ENCODE measurements at places on chromosomes 5 and 9. TPM values are rescaled to one million over a fixed set of nuclear protein-coding genes. Genes with fewer than 3 reads are reported as not detected.

DNA sequence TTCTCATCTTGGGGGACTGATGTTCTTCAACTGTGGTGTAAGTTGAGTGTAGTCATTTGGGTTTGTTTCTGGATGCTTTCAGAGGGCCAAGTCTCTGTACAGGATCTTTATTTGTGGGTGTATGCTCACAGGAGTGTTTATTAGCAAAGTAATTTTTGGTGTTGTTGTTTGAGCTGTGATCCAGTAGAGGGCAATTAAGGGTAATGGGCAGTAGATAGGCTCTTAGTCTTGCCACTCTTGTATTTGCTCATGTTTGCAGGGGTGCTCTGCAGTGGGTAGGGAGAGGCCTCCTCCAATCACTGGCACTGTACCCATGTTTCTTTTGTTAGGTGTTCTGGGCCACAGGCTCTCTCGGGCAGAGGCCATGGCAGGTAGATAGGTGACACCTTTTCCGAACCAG lies 45.9 kb upstream of the ITGA2 start:
- no peak for DNase-seq

GRCh38 chr9:79630521-79631403 lies 59.0 kb downstream of the TLE4 start:
- no peak for DNase-seq

- DNase-seq = no peak
These were observed 17.6 kb downstream of the PDGFRB start for GRCh38 chr5:150137997-150138396.

DNA sequence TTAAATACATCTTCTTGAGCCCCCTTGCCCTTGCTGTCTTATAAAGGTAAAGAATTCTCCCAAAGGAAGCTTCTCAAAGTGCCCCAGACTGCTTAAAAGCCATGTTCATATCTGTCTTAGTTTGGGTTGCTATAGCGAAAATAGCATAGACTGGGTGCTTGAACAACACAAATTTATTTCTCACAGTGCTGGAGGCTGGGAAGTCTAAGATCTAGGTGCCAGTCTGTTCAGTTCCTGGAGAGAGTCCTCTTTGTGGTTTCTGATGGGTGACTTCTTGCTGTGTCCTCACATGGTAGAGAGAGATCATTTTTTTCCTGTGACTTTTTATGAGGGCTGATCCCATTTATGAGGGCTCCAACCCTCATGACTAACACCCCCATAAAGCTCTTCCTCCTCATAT lies 486.7 kb upstream of the ADAMTS16 start:
- no peak for DNase-seq

- DNase-seq = no peak
These were observed 209.2 kb downstream of the ENC1 start for GRCh38 chr5:74431290-74431669.

- no peak for DNase-seq
These were observed 82.7 kb downstream of the NR6A1 start for GRCh38 chr9:124688238-124688904.

GRCh38 chr5:109351988-109352864 lies 57.5 kb downstream of the PJA2 start:
- DNase-seq = no peak

DNA sequence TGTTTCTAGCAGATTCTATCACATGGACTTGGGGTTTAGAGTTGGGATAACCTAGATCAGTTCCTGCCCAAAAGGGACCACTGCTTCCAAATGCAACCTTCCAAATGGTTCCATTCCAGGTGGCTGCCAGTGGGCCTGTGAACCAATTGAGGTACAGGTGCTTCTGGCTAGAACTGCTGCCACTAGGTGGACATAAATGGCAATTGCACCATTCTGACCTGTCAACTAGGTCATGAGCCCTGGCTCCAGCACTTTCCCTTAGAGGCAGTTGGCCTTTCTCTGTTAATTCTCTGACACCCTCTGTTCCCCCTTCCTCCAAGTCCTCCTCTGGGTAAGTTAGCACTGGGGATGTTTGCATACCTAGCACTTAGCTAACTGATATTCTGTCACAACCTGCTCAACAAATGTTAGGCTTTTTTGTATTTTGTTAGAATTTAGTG lies 16.6 kb upstream of the HEMGN start:
- peak; percentile 47 for DNase-seq

DNA sequence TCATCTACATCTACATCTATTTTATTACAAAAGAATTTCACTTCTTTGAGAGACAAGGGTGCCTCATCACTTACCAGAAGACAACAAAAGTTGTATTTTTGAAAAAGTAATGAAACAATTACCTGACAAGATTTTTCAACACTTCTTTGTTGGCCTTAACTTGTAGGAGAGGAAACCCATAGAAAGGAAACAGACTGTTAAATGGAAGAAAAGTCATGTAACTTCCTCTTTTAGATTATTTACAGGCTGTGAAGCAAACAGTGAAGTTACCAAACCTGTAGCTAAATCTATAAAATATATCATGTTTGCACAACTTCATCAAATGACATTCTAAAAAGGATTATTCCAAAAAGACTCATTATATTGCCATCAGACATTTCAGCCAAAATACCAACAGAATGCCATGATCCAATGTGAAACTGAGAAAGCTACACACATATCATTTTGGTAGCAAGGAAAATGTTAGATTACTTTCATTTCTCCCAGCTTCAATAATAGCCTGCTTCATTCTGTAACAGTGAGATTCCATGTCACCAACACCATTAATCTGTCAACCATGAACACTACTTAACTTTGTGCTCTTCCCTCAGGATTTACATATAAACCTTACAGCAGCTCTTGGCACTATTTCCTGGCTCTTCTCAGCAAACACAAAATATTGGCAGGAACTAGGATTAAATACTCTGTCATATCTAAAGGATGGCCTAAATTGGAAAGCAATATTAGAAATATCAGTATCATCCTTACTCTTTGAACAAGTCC lies 122.5 kb downstream of the MCTP1 start:
- DNase-seq = no peak

- DNase-seq = no peak
These were observed 104.3 kb downstream of the NFIB start for GRCh38 chr9:14209399-14210345.

DNA sequence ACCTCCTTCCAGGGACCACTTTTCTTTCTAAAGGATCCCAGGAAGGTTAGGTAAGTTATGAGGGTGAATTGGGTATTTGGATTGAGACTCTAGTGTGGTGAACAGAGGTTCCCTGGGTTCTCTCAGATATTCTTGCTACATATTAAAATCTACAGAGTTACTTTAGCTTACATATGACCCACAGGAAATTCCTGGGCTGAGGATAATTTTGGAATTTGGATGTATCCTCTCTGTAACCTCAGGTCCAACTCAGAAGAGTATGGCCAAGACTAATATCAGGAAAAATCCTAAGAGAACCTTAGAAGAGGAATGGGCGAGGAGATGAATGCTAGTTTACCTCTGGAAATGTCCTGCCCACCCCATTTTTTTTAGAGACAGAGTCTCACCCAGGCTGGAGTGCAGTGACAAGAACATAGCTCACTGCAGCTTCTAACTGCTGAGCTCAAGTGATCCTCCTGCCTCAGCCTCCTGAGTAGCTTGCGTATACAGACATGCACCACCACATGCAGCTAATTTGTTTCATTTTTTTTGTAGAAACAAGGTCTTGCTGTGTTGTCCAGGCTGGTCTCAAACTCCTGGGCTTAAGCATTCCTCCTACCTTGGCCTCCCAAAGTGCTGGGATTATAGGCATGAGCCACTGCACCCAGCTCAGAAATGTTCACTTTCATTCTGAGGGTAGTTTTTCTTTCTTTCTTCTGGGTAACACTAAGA lies 196.4 kb downstream of the ARHGEF28 start:
- no peak for DNase-seq

- no peak for DNase-seq
These were observed 74.7 kb upstream of the SPIN1 start for GRCh38 chr9:88313364-88314220.

DNA sequence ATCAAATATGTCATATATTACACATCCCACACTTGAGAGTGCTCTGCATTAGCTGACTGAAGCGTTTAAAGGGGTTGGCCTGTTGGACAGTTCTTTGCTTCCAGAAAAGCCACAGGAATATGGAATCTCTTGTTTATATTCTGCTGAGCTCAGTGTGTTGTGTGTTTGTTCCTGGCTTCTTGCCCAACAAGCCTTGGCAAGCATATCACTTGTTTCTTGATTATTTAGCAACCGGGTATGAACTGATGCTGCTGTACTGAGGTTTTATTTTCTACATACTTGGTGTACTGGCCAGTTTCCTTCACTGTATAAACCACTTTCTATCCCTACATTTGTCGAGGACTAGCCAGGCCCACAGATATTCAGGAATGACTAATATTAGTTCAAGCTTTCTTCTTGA lies 378.9 kb downstream of the KCTD16 start:
- no peak for DNase-seq

- no peak for DNase-seq
These were observed 277.2 kb upstream of the NR4A3 start for GRCh38 chr9:99544526-99544925.

GRCh38 chr9:4035777-4036176 lies 264.1 kb downstream of the GLIS3 start:
- no peak for DNase-seq

DNA sequence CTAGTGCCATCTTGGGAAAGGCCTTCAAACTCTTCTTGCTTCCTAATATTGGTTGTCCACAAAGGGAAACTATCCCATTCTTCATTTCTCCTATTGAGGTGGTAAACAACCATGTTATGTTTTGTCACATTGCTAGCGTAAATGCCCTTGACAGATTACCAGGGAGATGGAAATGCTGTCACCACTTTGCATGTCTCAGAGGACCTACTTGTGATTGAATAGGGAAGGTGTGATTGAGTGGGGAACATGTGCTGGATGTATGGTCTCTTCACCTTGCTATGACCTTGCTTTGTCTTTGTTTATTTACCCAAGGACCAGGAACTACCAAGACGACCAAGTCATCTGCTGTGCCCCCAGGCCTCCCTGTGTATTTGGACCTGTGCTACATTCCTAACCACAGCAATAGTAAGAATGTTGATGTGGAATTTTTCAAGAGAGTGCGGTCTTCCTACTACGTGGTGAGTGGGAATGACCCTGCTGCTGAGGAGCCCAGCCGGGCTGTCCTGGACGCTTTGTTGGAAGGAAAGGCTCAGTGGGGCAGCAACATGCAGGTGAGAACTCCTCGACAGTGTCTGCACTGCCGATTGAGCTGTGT lies 96.1 kb downstream of the MAP1B start:
- no peak for DNase-seq

DNA sequence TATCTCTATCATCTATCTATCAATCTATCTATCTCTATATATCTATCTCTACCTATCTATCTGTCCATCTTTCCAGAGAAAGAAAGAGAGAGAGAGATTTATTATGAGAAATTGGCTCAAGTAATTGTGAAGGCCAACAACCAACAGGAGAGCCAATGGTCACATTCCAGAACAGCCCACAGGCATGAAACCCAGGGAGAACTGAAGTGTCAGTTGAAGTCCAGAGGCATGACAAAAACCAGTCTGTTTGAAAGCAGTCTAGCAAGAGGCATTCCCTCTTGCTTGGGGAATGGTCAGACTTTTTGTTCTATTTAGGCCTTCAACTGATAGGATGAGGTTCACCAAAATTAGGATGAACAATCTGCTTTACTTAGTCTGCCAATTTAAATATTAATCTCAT lies 87.6 kb upstream of the PLCXD3 start:
- no peak for DNase-seq

DNA sequence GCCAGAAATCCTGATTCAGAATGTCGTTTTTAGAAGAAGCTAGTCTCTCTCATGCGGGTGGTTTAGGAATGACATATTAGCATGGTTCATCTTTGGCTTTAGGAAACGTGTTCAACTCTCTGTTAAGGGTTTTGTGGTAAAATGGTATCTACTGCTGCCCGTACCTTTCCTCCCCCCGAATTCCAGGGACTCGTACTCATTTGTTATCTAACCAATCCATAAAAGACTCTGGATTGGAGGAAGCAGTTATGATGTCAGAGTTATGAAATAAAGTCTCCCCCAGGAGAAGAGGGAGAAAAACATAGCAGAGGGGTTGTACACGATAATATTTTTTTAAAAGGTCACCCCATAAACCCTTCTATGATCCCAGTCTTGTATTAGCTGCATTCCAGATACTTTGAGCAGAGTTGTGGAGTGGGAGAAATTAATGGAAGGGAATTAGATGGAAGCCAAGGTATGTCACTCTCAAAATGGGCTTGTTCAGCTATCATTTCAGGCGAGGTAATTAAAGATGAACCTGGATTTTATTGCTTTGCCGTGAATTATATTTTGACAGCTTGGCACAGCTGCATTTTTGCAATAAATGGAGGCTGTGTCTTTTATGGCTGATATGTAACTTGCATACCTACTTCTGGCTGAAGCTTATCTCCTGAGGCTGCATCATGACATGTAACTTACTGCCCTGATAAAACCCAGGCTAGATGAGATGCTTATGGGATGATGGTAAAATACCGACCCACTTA lies 31.3 kb downstream of the RAI14 start:
- no peak for DNase-seq

- no peak for DNase-seq
These were observed 295.9 kb downstream of the AGTPBP1 start for GRCh38 chr9:85445887-85446286.

GRCh38 chr5:88691945-88692868 lies 190.8 kb downstream of the MEF2C start:
- DNase-seq = no peak

- DNase-seq = no peak
These were observed 15.8 kb downstream of the MCIDAS start for GRCh38 chr5:55211184-55211874.

- DNase-seq = no peak
These were observed 12.1 kb downstream of the PROP1 start for GRCh38 chr5:177983763-177984583.

DNA sequence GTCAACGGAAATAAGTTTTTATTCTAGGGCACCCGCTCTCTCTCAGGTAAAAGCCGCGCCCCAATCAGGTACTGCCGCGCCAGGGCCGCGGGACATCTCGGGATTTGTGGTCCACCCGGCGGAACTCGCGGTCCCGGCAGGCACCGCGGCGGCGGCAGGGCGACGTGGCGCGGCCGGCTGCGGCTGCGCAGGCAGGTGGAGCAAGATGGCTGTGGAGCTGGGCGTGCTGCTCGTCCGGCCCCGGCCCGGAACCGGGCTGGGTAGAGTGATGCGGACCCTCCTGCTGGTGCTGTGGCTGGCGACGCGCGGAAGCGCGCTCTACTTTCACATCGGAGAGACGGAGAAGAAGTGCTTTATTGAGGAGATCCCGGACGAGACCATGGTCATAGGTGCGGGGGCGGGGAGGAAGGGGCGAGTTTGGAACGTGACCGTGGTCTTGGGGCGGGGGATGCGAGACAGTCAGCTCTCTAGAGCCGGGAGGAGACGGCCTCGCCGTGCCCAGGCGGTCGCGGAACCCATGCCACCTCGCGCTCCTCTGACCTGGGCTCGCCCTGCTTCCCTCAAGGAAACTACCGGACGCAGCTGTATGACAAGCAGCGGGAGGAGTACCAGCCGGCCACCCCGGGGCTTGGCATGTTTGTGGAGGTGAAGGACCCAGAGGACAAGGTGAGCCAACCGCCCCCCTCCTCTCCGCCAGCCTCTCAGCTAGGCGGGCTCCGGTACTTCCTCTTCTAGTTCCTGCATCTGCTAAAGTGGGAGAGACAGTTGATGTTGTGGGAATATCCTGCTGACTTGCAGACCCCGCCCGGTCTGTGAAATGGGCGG lies at the start of gene TMED9:
TMED9 (plus strand) TSS at position 194 of the 825 bp plus-strand sequence; CDS start at position 206, 12 bp downstream.
- peak; percentile 86 for DNase-seq

The DMRT3 gene
- total RNA-seq = not detected

The FCN1 gene
- 9.9 TPM for total RNA-seq

The KCNV2 gene
- not detected for total RNA-seq

The PLEKHG4B gene
- 0.36 TPM for total RNA-seq

The NR4A3 gene
- total RNA-seq = 44.6 TPM

The CD180 gene
- 0.08 TPM for total RNA-seq

The SLC22A4 gene
- 0.16 TPM for total RNA-seq

The ARAP3 gene
- total RNA-seq = 0.31 TPM

The PCDHB5 gene
- total RNA-seq = 0.08 TPM
